ENCODE measurements at places on chromosomes 12 and 14.

DNA sequence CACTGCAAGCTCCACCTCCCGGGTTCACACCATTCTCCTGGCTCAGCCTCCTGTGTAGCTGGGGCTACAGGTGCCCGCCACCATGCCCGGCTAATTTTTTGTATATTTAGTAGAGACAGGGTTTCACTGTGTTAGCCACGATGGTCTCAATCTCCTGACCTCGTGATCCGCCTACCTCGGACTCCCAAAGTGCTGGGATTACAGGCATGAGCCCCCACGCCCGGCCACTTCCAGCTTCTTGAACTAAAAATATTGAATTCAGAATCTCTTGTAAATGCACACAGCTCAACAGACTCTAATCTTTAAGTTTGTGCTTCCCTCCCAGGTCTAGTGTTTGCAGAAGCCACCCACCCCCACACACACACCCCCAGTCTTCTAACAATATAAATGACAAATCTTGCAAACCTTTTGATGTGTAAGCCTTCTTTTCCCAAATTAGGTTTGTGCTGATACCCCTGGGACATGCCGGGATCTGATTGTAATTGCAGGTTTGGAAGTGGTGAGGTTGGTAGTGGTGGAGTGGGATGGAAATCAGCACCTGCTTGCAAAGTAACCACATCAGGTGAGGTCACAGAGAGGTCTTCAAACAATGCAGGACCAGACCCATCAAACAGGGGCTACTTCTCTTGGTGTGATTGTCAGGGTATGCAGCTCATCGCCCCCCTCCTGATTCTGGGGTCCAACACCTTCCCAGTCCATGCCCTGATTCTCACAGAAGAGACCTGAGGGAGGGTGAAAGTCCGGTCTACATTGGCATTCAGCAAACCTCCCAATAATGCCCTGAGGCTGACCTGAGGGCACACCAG, 51.4 kb upstream of the GPR132 start:
- no peak for DNase-seq

DNA sequence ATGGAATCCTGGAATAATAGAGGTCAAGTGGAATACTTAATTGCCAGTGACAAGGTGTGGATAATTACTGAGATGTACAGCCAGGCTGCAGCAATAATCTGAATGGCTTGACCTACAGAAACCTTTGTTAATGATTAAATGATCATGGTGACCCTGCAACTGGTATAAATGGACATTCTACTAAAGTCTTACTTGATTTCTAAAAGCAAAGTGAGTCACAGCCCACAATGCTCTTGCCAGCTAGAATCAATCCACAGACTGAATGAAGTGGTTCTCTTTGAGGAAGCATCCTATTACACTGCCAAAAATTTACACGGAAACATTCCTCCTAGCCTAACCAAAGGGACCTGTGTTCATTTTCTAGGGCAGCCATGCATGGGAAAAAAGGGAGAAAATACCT, 518.5 kb downstream of the SOX5 start:
- DNase-seq: no peak

DNA sequence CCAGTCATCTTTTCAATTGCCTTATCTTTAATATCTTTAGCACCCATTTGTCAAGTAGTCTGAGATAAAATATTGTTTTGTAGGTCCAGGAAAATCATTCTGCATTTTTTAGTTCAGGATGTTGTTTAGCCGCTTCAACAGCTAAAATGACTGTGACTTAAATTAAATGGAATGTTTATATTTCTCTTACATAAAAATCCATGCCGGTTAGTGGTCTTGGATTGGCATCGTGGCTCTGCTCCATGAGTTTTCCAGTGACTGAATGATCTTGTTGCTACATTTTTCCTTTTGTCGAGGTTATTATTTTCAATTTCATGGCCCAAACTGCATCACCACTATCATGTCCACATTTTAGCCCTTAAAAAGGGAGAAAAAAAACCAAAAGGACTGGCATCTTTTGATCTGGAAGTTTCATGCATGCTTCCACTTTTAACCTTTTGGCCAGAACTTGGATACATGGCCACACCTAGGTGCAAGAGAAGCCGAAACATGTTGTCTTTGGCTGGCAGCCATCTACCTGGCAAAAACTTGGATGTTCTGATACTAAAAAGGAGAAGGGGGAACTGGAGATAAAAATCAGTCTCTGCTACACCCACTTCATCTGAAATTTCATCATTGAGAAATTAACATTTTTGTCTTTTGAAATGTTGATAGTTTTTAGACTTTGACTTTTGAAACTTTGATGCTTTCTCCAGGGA, 142.4 kb downstream of the OTOGL start:
- no peak for DNase-seq

GRCh38 chr14:57461777-57462320, 31.8 kb downstream of the CCDC198 start:
- no peak for DNase-seq

GRCh38 chr12:121908702-121909101, 9.7 kb upstream of the CFAP251 start:
- no peak for DNase-seq

GRCh38 chr14:99280066-99280731, 8.2 kb upstream of the BCL11B start:
- no peak for DNase-seq

All from 8988T (cell line).